ENCODE measurements at places on chromosomes 5 and 9.

- DNase-seq: peak; percentile 35
Observed at GRCh38 chr5:980966-981365, 27.6 kb upstream of the NKD2 start.

DNA sequence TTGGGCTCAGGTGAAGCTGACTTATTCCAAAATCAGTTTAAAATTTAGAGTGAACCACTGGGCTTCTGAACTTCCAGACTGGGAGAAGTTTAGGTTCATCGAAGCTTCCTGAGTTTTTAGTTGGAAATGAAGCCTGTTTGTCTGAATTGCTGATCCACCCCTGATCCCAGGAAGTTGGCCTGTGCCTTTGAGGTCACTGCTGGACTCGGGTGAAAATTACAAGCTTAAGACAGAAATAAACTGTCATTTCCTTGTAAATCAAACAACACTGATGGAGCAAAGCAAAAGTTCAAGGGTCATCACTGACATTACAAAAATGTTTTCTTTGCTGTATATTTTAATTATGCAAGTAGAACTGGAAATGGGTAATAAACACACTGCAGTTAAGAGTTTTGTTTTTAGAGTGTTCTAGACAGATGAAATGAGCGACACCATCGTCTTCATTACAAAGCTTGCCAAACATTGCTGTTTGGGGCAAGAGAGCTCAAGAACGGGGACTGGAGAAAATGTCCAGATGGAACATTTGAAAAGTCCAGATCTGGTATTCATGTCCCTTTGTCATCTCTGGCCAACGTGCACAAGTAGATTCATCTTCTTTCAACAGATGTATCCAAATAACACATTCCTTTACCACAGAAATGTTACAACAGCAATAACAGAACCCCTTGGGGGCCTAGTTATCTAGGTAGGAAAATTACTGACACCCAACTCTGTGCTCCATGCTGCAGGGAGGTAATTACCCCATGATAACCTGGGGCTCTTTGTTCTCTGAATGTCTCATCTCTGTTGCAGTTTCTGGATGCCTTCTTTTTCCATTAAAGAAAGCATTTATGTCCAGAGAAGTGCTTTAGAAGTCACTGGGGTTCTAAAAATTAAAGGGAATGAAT is 142.4 kb upstream of the ERCC6L2 start:
- DNase-seq: no peak

GRCh38 chr5:151584057-151584937 is 6.8 kb downstream of the FAT2 start:
- DNase-seq: no peak

GRCh38 chr9:88540251-88540763 is 5.3 kb downstream of the NXNL2 start:
- DNase-seq: no peak

GRCh38 chr5:168047043-168047668 is 244.3 kb upstream of the WWC1 start:
- peak; percentile 53 for DNase-seq

DNA sequence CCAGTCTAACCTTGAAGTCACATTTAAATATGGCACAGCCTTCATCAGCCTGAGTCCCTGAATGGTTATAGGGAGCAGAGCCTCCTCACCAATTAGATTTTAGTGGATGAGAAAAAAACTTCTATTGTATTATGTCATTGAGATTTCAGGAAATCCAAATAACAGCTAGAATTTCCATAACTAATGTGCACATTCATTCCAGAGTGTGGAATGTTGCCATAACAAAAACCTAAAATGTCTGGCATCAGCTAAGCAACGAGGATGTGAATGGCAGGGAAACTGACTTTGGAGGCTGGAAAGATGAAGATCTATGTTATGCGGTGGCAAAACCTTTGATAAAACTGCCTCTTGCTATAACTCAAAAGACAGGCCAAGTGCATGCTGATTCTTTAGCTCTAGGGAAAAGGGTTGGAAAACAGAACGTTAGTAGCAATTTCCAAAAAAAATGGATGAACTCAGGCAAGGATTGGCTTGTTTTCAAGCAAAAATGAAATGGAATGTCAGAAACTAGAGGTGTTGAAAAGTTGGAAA is 91.3 kb upstream of the NFIB start:
- no peak for DNase-seq

- DNase-seq: no peak
Observed at GRCh38 chr5:172678902-172679301, 37.8 kb downstream of the NEURL1B start.

- DNase-seq: peak; percentile 8
Observed at GRCh38 chr9:130453487-130453886, 8.7 kb downstream of the ASS1 start.

GRCh38 chr9:126470241-126470993 is 143.3 kb upstream of the LMX1B start:
- no peak for DNase-seq

GRCh38 chr9:123465304-123465703 is 109.3 kb downstream of the CRB2 start:
- no peak for DNase-seq

- DNase-seq: no peak
Observed at GRCh38 chr9:91972076-91972626, 22.1 kb upstream of the ROR2 start.

DNA sequence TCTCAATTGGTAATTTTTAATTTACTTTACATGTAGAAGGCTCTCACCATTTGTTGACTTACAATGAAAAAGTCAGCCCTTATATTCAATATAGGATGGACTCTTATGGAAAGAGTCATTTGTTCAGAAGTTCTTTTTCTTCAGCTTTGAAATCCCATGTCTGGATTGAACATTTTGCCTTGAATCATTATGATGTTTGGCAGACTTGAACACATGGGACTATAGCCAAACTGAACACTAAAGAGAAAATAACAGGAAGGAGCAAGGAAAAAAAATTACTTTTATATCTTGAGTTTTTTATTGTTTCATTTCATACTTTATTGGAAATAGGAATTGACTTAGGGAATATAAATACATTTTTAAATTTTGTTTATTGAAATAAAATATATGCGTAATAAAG is 1503.0 kb downstream of the EFNA5 start:
- DNase-seq: peak; percentile 4

GRCh38 chr9:128637656-128638055 is 19.0 kb downstream of the DYNC2I2 start:
- no peak for DNase-seq

Data from fibroblast of skin of right quadriceps (primary cell).